ENCODE measurements at places on chromosomes 1 and 21. TPM values are rescaled to one million over a fixed set of nuclear protein-coding genes. Genes with fewer than 3 reads are reported as not detected.

PPM1J gene
- 0.59 TPM for total RNA-seq

CYP4X1 gene
- 1.1 TPM for total RNA-seq

FMO1 gene
- 3.5 TPM for total RNA-seq

FAM163A gene
- total RNA-seq = not detected

RAVER2 gene
- total RNA-seq = 16.4 TPM

SYTL1 gene
- 0.82 TPM for total RNA-seq

SLC9C2 gene
- total RNA-seq = not detected

MNDA gene
- not detected for total RNA-seq

- no peak for DNase-seq
- H3K27ac ChIP-seq = no peak overlapping the region
- H3K4me3 ChIP-seq = no peak overlapping the region
- H3K4me1 ChIP-seq = no peaks in the 10 kb centered on the region
- no peaks in the 10 kb centered on the region for H3K27me3 ChIP-seq
- H3K36me3 ChIP-seq = peaks cover 32% of the 10 kb centered on the region
Measured at GRCh38 chr1:32094746-32095521, 12.9 kb upstream of the KPNA6 start.

- peak overlapping the region; percentile 71 for H3K4me3 ChIP-seq
- peaks cover 19% of the 10 kb centered on the region for H3K27me3 ChIP-seq
- no peaks in the 10 kb centered on the region for H3K36me3 ChIP-seq
- peak overlapping the region; percentile 10 for H3K27ac ChIP-seq
- DNase-seq = no peak
Measured at GRCh38 chr21:41068496-41068895, 99.5 kb upstream of the BACE2 start.

- no peak overlapping the region for H3K4me3 ChIP-seq
- no peak for DNase-seq
- no peaks in the 10 kb centered on the region for H3K27me3 ChIP-seq
- no peaks in the 10 kb centered on the region for H3K4me1 ChIP-seq
Measured at GRCh38 chr1:112492076-112492475, 16.7 kb upstream of the WNT2B start.

DNA sequence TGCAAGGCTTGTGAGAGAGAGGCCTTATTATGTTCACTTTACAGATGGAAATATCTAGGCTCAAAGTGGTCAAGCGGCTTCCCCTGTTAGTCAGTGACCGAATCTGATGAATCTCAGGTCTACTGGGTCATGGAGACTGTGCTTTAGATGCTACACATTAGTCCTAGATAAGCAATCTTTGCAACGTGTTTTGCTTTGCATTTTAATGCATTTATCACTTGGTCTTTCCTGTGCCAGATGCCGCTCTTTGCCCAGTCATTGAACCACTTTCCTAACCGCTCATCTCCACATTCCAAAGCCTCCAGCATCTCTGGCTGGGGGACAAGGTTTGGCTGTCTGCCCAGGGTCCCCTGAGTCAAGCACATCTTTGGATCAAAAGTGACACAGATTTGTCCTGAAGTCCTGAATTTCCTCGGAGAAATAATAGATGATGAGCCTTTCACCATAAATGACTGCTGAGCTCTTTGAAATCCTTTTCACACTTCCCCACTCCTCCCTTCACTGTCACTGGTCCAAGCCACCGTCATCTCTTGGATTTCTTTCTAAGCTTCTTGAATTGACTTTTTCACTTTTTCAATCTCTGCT, 96.0 kb upstream of the USP24 start:
- no peak overlapping the region for H3K4me3 ChIP-seq
- H3K27ac ChIP-seq = peak overlapping the region; percentile 86
- H3K4me1 ChIP-seq = peaks cover 27% of the 10 kb centered on the region
- DNase-seq = no peak
- H3K36me3 ChIP-seq = no peaks in the 10 kb centered on the region
- H3K27me3 ChIP-seq = peaks cover 11% of the 10 kb centered on the region

GRCh38 chr1:25245809-25246599, 1.2 kb downstream of the RSRP1 start:
- DNase-seq = no peak
- H3K27me3 ChIP-seq = no peaks in the 10 kb centered on the region
- H3K36me3 ChIP-seq = peaks cover 37% of the 10 kb centered on the region
- H3K27ac ChIP-seq = peak overlapping the region; percentile 97

GRCh38 chr1:109443476-109443875, 17.2 kb upstream of the PSMA5 start:
- DNase-seq = no peak
- H3K27me3 ChIP-seq = peaks cover 19% of the 10 kb centered on the region
- no peaks in the 10 kb centered on the region for H3K36me3 ChIP-seq

DNA sequence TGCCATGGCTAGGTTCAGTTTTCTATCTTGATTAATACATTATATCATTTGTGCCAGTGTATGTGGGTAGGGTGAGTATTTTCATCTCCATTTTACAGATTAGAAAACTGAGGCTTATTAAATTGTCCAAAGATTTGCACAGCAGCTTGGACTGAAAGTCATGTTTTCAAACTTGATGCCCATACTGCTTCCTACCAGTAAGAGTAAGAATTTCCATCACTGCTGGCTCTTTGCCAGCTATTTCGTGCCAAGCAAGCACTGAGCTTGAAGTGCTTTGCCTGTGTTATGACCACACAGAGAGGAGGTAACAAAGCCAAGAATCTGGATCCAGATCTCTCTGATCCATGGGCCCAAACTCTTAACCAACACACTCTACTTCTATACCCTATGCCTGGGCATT, 295.0 kb downstream of the VAV3 start:
- no peak overlapping the region for H3K27ac ChIP-seq
- no peaks in the 10 kb centered on the region for H3K36me3 ChIP-seq
- no peak overlapping the region for H3K4me3 ChIP-seq
- H3K4me1 ChIP-seq = peaks cover 5% of the 10 kb centered on the region

DNA sequence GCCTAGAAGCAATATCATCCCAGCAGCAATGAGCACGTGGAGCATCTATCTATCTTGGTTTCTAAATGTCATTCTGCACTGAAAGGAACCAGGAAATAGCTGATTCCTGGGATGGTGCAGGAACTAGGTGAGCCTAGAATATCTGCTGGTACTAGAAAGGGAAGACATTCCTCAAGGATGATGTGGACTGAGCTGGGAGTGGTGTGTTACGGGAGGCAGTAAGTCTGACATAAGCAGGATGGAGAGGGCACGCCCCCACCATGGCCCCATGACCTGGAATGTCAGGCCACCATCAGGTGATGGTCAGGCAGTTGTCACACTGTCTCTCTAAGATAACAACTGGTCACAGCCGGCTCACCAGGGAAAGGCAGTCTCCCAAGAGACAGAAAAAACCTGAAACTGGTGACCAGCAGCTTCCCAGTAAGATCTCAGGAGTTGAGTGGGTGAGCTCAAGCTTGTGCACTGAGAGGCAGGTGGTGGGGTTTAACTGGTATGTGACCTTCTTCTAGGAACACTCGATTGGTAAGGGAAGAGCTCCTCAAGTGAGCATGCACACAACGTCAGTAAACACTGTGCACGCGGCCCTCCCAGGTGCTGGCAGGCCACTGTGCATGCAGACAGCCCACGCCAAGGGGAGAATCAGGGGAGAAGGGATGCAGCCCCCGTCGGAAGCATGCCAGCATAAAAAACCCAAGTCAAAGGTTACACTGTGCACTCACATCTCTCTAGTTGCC, 148.7 kb downstream of the ADSS2 start:
- no peak for DNase-seq
- H3K4me3 ChIP-seq = no peak overlapping the region
- peaks cover 1% of the 10 kb centered on the region for H3K36me3 ChIP-seq
- peaks cover 31% of the 10 kb centered on the region for H3K4me1 ChIP-seq
- H3K27ac ChIP-seq = no peak overlapping the region

GRCh38 chr1:203156280-203156679, 19.3 kb downstream of the MYBPH start:
- H3K4me1 ChIP-seq = peaks cover 24% of the 10 kb centered on the region
- H3K36me3 ChIP-seq = peaks cover 10% of the 10 kb centered on the region
- H3K27me3 ChIP-seq = peaks cover 10% of the 10 kb centered on the region
- no peak overlapping the region for H3K27ac ChIP-seq
- H3K4me3 ChIP-seq = no peak overlapping the region

DNA sequence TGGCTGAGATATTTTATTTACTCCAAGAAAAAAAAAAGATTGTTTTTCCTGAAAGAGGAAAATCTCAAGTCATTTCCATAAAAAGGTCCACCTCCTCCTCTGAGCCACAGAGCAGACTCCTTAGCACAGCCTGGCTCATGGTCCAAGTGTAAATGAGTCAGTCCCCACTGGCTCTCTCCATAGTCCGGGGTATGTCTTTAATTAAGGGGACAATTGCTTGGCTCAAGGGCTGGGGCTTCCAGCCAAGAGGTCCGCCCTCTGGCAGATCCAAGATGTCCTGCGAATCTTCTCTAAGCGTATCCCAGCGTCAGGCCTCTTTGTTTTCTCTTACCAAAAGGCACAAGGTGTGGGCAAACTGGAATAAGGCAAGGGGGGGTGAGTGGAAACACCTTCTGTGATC, 33.3 kb downstream of the FOXD2 start:
- H3K36me3 ChIP-seq = no peaks in the 10 kb centered on the region
- no peak for DNase-seq
- H3K4me1 ChIP-seq = peaks cover 6% of the 10 kb centered on the region
- peaks cover 16% of the 10 kb centered on the region for H3K27me3 ChIP-seq
- H3K4me3 ChIP-seq = no peak overlapping the region

DNA sequence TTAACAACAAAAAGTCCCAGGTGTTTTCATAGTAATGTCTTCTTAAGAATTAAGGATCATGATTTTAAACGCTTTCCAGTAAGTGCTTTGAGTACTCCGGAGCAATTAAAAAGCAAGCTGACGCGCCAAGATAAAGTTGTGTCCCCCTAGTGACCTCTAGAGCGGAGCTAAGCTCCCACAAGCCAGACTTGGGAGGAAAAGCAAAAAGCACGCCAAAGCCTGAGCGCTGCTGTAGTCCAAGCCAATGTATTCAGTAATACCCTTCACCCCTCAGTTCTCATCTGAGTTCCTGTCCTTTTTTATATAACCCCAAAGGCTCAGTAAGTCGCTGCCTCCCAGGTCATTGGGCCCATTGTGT, 3.5 kb upstream of the SLC44A5 start:
- H3K36me3 ChIP-seq = no peaks in the 10 kb centered on the region
- H3K4me1 ChIP-seq = peaks cover 19% of the 10 kb centered on the region
- peaks cover 62% of the 10 kb centered on the region for H3K27me3 ChIP-seq
